Occipital lobe (tissue), 3 donors: ENCODE measurements at places on chromosomes 11 and 22.

- no peak for DNase-seq
Observed at GRCh38 chr11:21514316-21514715, 678.6 kb upstream of the ANO5 start.

- DNase-seq: no peak
Observed at GRCh38 chr11:48083421-48083820, 103.1 kb downstream of the PTPRJ start.

- no peak for DNase-seq
Observed at GRCh38 chr11:82830746-82831145, 69.5 kb downstream of the PRCP start.

DNA sequence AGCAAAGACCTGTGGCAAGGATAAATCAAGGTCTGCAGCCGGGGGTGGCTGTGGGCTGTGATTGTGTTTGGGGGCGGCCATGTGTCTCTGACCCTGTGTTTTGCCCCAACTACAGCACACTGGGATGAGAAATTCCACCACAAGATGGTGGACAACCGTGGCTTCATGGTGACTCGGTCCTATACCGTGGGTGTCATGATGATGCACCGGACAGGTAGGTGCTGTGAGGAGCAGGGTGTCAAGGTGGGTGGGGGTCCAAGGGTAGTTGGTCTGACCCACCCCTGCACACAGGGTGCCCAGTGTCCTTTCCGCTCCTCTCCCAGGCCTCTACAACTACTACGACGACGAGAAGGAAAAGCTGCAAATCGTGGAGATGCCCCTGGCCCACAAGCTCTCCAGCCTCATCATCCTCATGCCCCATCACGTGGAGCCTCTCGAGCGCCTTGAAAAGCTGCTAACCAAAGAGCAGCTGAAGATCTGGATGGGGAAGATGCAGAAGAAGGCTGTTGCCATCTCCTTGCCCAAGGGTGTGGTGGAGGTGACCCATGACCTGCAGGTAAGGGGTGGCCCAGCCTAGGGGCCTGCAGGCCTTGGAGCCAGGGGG, 6.7 kb downstream of the SERPINH1 start:
- DNase-seq: no peak

DNA sequence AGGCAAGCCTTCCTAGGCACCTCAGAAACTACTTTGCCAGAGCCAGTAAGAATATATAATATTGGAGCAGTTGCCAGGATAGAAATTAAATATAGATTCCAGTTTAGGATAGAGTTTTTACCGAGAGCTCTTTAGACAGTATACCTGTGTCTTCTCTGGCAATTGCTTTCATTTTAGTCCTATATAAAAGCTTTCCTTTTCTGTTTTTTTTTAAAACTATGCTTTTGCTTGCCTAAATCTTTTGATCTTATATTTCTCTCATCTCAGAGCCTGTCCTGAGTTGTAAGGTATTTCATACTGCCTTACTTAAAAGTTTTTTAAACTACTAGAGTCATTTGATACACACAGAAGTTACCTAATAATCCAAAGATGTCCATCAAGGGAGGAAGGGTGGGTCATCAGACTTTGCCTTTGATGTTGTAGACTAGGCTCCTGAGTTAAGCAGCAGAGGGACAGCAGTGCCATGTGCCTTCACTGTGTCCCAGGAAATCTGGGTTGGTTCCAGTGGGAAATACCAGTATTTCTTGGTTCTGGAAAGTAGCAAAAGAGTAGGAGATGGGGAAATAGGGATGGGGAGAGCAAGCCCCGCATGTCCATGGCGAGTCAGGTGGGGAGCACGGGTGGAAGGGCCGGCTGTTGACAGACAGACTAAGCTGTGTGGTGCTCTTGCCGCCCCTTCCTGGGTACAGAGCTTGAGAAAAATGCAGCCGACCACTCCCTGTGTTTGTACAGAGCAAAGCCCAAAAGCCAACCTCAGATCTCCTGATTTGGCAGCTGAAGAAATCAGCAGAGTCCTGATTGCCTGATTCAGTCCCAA, 11.2 kb downstream of the MCAM start:
- DNase-seq: no peak

GRCh38 chr11:76610371-76610770, 60.2 kb downstream of the LRRC32 start:
- DNase-seq: no peak

- no peak for DNase-seq
Observed at GRCh38 chr11:74949753-74950137, 679 bp downstream of the SPCS2 start.

GRCh38 chr11:9187616-9188015, 77.5 kb downstream of the DENND5A start:
- DNase-seq: no peak

DNA sequence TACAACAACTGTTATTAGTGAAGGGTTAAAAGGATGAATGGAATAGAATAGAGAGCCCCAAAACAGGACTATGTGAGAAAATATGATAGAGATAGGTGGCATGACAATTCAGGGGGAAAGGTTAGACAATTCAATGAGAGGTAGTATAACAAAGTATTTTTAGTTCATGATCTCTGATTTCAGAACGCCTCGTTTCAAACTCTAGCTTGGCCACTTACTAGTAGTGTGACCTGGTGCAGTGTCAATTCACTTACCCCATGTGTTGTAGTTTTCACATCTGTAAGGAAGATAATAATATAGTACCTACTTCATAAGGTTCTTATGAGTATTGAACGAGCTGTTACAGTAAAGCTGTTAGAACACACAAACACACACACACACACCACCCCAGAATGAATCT, 308.0 kb downstream of the SWAP70 start:
- DNase-seq: no peak

DNA sequence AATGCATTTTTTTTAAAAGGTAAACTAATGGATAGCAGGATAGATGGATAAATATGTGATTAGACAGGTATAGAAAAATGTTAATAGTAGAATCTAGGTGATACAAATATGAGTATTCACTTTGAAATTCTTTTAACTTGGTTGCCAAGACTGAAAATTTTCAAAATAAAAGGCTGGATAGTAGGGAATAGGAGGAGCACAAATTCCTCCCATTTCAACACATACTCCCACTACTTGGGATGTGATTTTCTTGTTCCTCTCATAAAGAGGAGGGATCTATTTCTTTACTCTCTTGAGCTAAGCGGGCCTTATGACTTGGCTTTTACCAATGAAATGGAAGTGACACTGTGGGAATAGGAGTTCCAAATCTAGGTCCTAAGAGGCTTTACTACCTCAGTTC, 35.9 kb downstream of the PIK3C2A start:
- no peak for DNase-seq

DNA sequence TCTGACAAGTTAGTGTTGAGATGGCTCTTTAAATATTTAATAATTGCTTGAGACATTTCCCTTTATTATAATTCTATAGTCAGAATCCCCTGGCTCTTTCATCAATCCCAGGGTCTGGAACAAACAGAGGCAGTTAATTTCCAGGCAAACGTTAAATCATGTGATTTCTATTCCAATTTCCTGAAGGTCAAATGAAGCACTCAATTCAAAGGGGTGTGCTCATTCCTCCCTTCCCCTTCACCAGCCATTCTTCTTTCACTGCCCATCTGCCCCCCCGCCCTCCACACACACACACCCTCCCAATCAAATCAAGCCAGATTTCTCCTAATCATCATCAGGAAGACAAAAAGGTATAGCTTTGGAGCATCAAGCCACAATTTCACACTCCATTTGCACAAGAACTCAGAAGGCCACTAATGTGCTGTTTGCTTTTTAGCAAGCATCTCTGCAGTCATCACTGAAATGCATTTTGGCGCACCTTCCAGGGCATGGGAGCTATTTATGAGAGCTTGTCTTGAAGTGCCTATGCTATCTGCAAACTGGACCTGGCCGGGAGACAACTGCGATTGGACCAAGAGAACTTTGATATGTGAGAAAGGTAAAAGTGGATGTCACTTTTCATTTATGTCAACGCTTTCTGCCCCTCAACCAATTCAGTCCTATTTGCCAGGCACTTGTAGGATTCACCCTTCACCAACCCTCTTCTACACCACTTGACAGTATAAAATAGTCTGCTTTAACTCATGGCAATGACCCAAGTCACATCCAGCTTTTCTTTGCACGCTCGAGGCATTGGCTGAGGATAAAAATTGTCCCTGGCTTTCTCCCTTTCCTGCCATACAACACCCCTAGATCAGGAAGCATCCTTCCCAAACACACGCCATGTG, 315.1 kb upstream of the API5 start:
- no peak for DNase-seq

DNA sequence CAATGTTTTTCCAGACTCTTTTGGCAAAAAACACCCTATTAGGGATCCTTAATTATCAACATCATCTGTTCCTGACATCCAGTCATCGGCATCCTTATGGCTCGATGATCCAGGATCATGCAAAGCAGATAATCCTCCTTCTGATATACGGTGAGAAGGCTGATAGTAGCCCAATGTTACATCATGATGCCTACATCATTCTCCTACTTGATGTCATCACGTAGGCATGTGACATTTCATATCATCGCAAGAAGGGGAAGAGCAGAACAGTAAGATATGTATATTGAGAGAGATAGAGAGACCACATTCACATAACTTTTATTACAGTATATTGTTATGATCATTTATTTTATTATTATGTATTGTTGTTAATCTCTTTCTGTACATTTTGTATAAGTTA, 168.6 kb downstream of the ADAMTS15 start:
- no peak for DNase-seq

GRCh38 chr11:69193151-69193550, 37.4 kb downstream of the SMIM38 start:
- no peak for DNase-seq

DNA sequence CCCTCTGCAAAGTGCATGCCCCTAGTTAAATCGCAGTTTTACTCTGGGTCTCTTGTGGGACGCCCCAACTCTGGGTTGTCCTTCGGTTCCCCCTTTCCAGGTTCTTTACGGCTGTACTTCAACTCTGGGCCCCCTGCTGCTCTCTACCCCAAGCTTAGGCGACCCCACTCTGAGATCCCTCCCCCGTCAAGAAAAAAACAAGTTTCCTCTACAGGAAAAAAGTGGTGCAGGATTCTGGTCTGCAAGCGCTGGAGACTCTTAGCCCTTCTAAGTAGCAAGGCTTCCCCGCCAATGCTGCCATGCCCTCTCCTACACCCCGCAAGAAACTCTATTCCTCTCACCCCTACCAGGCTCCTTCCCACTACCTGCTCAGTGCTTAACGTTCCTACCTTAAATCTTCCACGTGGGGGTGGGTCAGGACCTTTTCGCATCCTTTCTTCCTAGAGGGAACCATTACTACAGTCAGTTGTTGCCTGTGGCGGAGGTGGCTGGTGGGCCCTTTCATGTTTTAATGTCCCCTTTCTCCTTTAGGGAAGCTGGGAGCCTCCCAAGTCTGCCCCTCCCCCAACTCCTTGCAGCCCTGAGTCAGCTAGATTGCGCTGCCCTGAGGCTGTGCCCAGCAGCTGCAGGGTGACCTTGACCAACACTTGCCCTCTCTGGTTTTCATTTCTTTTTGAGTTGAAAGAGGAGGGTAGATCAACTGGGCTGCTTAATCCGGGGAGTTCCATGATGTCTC, 1.4 kb downstream of the NEFH start:
- DNase-seq: no peak

DNA sequence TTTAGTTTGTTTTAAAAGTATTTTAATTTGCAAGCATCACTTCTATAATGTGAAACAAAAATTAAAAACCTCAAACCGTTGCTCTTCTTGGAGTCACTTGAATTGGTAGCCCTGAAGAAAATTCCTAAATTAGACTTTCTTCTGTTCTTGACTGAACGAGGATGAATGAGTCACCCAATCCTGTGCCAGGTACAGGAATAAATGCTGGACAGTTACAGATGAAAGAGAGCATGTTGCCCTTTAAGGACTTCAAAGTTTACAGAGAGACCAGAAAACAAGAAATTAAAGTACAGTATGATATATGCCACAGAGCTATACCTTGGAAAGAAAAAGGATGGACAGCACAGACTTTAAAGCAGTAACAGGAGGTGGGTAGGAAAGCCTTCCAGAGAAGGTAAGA, 41.3 kb upstream of the CXCR5 start:
- no peak for DNase-seq

- DNase-seq: no peak
Observed at GRCh38 chr11:2961080-2961479, 31.0 kb downstream of the NAP1L4 start.

DNA sequence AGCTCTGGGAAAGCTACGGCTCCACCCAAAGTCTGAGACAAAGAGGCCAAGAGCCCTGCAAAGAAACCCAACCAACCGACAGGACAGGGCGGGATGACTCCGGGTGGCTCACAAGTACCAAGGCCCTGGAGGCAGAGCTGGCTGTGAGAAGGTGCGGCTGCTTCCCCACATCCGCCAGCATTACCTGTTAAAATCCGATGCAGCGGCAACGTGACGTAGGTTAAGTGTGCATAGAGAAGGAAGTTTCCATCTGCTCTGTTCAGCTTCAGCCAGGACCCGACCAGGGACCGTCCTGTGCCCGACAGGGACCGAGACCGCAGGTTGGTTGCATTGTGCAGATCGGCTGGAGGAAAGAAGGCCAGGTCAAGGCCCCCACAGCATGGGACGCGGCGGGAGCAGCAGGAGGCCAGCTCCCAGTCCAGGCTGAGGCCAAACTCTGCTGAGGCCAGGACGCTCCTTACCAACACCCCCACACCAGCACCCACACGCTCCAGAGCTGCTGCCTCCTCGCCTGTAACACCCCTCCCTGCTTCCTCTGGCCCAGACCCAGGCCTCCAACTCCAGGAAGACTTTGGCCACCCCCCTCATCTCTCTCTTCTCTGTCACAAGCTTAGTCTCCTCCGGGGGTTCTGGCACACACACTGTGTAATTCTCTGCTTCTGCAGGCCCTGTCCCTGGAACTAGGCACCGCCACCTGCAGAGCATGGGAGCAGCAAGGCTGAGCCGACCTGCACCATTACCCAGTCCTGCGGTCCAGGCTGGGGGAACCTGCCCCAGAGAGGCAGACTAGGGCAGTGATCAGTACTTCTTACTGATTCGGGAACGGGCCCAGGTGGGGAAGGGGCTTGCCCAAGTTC, 34.1 kb downstream of the NUP50 start:
- no peak for DNase-seq

GRCh38 chr22:42016111-42016510, 17.5 kb downstream of the WBP2NL start:
- no peak for DNase-seq

DNA sequence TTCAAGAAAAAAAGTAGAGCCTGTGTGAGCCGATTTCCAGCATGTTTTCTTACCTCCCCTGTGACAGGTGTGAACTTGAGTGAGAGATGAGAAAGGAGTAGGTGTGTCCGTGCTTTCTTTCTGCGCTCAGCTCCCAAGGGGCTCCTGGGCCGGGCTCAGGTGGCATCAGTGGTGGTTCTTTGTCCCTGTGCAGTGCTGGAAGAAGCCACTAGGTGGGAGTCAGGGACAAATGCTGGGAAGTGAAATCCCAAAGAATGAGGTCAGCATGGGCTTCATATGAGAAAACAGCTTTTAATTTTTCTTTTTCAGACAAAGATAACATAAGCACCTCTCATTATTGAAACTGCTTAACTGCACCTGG, 57.8 kb downstream of the PPFIBP2 start:
- DNase-seq: peak; percentile 34
